ENCODE measurements at places on chromosomes 13 and 19.

- no peak for DNase-seq
Measured at GRCh38 chr19:27752530-27753184, 1460.3 kb downstream of the UQCRFS1 start.

DNA sequence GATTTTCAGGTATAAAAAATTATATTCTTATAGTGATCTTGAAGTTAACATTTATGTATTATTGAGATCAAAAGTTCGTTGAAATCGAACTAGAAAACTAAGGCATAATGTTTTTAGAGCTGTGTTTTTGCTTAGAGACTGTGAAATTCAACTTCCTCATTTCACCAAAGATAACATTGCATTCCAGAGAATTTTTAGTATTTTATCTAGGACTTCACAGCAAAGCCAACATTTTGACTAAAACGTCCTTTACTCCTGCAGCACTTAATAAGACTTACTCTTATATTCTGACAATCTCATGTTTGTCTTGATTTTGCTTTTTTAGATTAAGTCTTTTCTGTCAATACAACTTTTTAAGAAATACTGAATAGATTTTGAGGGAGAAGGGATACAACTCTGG lies 4.7 kb downstream of the KCTD4 start:
- DNase-seq = no peak

GRCh38 chr13:73622381-73622780 lies 511.8 kb downstream of the KLF12 start:
- no peak for DNase-seq

DNA sequence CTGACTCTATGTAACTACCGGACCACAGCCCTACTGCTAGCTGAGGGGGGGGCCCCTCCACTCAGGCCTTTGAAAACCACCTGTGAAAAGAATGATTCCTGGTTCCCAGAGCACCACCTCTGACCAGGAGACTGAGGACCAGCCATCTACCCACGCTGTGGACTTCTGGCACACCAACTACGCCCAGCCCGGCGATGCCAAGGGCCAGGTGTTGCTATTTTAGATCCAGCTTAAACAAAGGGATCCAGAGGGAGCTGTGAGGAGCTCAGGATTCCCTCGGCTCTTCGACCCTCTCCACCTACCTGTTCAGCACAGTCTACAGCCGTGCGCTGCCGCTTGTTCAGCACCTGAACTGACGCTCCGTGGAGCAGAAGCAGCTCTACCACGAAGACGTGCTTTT lies 23.0 kb downstream of the PDCD5 start:
- no peak for DNase-seq

- DNase-seq = no peak
Measured at GRCh38 chr13:39313721-39314120, 275.5 kb downstream of the NHLRC3 start.

Data from Jurkat, Clone E6-1 (cell line).